ENCODE measurements at places on chromosomes 11 and 22.

GRCh38 chr22:35399114-35399677 lies 744 bp upstream of the MCM5 start:
- DNase-seq: no peak

DNA sequence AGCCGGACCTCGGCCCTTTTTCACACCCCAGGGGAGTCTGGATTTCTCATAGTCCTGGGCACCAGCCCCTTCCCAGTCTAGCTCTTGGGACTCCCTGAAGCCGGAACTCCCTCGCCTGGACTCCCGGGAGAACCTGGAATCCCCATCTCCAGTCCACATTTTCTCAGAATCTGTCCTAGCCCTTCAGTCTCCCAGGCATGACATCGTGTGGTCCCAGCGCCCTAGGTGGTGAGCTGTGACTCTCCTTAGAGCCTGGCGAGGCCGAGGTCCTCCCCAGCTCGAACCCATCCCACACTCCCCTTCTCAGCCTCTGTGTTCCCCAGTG lies 673 bp upstream of the DUSP18 start:
- DNase-seq: no peak

DNA sequence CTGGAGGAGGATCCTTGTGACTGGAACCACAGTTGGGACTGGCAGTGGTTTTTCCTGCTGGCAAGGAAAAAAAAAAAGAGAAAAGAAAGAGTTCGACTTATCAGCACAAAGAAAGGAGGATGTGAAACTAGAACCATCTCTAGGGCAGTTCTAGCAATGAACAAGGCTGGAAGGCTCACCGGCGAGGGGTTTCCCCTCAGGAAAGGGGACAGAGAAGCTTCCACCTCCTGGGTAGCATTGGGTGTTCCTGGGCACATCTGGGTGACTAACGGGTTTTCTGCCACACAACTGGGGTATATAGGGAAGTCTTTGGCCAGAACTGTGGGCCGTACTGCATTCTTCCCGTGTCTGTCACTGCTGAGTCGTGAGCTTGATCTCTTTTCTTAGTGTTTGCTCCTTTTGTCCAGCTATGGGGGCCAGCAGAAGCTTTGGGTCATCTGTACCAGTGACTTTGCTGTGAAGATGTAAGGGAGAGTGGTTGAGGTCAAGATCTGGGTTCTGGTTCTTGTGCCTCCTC lies 109.4 kb upstream of the OR4B1 start:
- DNase-seq: peak; percentile 80

DNA sequence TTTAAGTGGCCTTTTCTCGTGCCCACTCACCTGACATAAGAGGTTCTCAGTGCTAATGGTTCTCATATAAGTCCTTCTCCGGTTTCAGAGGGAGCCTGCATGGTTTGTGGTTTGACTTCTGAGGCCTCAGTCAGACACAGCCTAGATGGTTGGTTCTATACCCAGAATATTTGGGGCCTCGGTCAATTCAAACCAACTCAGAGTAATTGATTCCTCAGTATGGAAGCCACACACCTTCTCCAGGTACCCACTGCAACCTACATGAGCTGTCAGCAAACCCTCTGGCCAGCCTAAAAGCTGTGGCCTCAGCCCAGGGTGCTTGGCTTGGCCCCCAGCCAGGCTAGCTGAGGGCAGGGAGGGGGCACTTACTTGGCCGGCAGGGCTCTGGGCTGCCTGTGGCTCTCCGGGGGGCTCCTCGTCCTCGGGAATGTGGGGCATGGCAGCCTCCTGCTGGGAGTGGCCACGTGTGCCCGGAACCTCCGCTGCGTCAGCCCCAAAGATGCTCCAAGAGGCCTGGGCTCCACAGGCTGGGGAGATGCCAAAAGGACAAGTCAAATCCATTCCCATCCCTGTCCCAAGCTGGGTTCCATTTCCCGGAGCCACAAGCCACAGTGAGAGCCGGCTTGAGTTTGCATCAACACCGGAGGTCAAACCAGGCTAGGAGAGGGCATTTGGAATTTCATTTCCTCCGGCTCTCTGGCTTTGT lies 41.7 kb downstream of the IRAG1 start:
- no peak for DNase-seq

DNA sequence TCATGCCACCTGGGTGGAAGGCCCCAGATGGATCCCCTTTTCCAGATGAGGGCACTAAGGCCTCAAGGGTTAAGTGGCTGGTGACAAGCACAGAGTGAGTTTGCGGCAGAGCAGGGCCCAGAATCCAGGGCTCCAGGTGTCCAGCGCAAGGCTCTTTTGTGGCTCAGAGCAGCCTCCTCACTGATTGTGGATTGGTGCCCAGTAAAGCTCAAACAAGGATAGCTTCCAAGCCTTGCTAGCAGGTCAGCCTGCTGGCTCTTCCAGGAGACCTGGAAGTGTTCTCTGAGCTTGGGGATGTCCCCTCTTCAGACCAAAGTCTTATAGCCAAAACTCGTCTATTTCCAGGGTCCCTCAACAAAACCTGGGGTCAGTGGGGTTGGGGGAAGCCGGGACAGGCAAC lies 167.6 kb upstream of the SYT13 start:
- no peak for DNase-seq

DNA sequence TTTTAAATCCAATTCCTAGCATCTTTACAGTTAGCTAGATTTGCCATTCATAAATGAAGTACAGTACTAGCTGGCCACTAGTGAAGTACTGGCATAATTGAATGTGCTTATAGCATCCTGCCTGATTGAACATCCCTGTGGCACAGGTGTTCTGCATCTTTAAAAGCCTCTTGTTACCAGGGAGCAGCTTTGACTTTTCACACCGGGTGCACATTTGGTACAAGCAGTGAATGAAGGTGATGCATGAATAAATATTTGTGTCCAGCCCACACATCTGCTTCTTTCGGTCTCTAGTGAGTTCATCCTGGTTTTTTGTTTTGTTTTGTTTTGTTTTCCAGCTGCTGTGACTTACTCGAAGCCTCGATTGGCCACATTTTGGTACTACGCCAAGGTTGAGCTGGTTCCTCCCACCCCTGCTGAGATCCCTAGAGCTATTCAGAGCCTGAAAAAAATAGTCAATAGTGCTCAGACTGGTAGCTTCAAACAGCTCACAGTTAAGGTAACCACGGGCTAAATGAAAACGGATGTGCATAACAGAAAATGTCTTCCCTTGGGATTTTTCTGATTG lies 5.3 kb downstream of the ATP5MG start:
- DNase-seq: peak; percentile 16

DNA sequence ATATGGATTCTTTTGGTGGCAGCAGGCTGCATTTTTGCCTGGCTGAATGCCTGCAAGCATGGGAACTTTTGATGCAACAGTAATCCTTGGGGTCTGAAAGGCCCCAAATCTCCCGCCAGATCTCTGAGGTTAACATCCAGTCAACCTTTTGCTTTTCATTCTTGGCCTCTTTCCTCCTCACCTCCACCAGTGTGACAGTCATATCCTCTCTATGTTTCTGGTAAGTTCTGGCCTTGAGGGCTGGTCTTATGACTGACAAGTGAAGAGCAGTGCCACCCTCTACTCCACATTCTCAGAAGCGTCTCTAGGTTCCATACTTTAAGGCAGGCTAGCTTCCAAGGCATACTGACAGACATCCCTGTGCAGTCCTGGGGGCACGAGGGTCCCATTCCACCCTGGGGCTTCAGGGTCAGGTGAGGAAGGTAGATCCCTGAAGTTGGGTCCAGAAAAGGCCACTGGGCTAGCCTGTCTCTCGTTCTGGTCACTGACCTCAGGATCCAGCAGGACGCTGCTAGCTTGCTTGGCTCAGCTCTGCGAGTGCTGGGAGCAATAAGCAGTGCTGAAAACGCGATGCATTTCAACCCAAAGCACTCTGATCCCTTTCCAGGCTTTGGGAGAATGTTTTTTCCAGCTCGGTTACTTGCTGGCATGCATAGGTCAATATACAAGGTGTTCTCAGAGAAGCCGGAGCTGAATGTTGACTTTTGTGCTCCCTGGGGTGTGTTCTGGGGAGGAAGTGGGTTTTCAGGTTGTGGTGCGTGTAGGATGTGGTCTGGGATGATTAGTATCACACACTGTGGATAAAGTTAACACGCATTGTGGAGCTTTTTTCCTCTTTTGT lies 75.2 kb downstream of the PTPRJ start:
- peak; percentile 33 for DNase-seq

DNA sequence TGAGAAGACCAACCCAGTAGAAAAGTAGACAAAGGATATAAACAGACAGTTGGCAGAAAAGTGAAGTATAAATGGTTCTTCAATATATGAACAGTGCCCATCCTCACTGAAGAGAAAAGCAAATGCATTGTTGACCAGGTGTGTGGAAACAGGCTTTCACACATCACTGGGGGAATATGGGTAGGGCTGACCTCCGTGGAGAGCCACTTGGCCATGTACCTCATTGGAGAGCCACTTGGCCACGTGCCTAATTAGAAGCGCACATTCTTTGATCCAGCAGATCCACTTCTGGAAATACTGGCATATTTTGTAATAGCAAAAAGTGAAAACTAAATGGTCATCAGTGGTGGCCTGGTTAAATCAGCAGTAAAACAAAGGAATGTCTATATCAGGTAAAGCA lies 43.2 kb downstream of the PPP6R3 start:
- DNase-seq: no peak

GRCh38 chr22:46019351-46019750 lies 42.4 kb upstream of the WNT7B start:
- DNase-seq: no peak

GRCh38 chr11:118789501-118790356 lies 1.2 kb downstream of the DDX6 start:
- DNase-seq: peak; percentile 23

- DNase-seq: no peak
These were observed 45.0 kb upstream of the CTTN start for GRCh38 chr11:70353329-70353728.

- DNase-seq: no peak
These were observed 1.4 kb downstream of the TMEM123 start for GRCh38 chr11:102451041-102451680.

DNA sequence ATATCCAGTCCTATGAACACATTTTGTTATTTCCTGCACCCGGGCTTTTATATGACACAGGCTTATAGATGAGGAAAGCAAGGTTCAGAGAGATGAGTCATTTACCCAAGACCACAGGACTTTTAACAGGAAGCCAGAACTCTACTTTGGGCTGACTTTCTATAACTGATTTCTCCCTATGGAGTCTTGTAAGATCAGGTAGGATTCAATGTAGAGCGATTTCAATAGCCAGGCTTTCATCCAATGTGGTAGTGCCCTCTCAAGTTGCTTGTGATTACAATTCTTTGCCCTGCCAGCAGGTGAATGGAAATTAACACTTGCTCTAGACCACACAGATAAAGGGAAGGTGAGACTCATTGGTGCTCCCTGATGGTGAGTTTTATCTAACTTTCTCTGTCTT lies 378.3 kb downstream of the INSC start:
- peak; percentile 3 for DNase-seq

GRCh38 chr11:78564490-78565467 lies 9.9 kb downstream of the NARS2 start:
- DNase-seq: peak; percentile 74

DNA sequence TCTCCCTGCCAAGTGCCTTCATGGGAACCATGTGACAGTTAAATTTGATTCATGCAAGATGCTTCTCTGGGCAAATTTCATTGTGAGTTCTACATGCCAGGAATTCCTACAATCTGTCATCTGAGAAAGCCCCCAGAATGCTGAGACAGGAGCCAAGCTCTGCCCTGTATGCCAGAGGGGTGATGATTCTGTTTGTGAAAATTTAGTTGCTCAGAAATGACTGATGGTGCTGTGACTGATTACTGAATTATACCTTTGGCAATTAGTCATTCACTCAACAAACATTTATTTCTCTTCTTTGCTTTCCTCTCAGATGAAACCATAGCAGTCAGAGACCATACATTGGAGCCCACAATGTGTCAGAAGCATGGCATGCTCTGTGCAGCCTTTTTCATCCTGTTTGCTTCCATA lies 69.0 kb upstream of the ZBED5 start:
- DNase-seq: peak; percentile 78

- no peak for DNase-seq
These were observed 98.0 kb downstream of the PRR5L start for GRCh38 chr11:36394056-36394455.

DNA sequence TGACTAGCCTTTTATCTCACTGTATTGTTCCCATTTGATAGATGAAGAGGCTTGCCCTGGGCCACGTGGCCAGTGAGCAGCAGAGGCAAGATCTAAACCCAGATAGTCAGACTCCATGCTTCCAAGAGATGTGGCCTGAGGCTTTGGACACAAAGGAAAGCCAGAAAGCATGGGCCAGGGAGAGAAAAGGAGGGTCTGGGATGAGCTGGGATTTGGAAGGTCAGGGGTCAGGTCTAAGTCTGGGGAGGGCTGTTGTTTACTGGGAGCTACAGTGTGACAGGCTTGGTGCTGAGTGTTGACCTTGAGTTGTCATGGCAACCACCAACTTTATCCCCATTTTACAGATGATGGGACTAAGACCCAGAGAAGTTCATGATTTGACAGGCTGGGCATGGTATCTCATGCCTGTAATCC lies 2.1 kb downstream of the SLC35E4 start:
- DNase-seq: peak; percentile 7

- no peak for DNase-seq
These were observed 312.3 kb downstream of the CTTN start for GRCh38 chr11:70710601-70711000.

GRCh38 chr11:76231121-76231738 lies 24.9 kb upstream of the WNT11 start:
- no peak for DNase-seq

DNA sequence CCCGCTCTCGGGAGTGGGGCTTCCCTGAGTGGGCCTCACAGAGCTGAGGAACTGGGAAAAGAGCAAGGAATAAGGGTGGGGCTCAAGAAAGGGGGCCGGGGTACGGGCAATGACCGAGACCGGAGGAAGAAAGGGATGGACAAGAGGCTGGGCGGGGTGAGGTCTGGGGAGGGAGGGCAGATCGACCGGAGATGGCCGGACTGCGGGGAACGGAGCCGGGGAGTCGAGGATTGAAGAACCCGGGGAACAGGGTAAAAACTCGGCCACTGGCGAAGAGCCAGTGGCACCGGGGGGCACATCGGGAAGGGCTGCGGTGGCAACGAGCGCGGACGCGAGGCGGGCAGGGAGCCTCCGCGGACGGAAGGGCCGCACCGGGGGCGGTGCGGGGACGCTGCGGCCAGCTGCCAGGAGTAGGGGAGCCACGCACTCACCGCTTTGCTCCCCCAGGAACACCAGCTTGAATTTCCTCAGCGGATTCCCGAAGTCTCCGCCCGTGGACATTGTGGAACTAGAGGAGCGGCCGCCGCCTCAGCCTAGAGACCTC lies 667 bp downstream of the RAB6A start:
- DNase-seq: peak; percentile 49

- DNase-seq: no peak
These were observed 60.1 kb upstream of the MPEG1 start for GRCh38 chr11:59272771-59273372.
